Activated CD4-positive, alpha-beta T cell treated with anti-CD3 and anti-CD28 coated beads, Interleukin-2, amount 10 ng/mL, durations not matched to agents 7 days and 5 days (primary cell): ENCODE measurements at places on chromosomes 7 and 10.

DNA sequence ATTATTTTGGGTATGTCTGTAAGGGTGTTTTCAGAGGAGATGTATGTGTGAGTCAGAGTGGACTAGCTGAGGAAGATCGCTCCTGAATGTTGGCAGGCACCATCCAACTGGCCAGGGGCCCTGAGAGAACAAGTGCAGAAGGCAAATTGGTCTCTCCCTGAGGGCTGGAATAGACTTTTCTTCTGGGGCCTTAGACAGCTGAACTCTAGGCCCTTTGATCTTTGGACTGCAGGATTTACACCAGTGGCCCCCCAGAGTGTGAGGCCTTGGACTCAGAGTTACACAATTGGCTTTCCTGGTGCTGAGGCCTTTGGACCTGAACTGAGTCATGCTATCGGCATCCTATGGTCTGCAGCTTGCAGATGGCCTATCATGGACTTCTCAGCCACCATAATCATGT is 217.2 kb downstream of the REEP3 start:
- no peak for DNase-seq

DNA sequence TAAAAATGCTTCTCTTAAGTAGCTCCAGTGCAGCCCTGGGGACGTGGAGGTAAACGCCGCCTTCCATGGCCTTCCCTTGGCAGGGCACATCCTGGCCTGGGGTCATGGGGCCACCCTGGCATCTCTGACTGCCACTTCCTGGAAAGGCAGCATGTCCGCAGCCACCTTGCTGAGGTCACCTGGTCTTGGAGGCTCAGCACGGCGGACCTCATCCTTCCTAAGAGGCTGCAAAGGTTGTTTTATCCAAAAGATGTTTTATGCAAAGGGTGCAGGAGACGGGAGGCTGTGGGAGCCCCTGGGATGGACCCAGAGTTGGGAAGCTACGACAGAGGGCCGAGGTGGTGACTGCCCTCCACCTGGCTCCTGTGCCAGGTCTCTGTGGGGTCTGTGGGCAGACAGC is 106.0 kb downstream of the TCERG1L start:
- DNase-seq, result no peak

- DNase-seq, result no peak
Measured at GRCh38 chr7:1618475-1618874, 48.6 kb upstream of the PSMG3 start.

DNA sequence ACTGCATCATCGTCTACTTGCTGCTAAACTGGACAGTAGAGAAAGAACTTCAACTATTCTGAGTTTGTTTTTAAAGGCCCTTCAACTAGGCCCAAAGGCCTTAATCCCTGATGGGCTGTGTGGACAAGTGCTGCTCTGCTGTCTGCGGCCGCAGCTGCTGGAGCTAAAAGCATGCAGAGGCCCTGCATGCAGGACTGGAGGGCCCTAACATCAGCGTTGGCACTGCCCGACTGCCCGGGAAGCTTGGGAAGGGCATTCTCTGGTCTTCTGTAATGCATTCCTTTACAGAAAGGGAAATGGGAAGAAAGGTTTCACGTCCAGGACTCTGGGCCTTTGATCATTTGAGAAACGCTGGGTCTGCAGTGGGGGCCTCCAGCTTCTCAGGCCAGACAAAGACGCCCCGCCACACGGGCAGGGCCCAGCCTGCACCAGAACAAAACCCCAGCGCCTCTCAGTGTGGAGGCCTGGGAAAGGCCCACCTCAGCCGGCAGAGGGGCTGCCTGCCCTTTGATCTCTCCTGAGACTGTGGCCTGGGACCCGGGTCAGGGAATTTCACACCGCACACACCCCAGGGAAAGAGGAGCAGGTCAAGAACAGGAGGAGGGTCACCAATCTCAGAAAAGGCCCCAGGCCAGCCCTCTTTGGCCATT is 229.3 kb downstream of the DNAJB6 start:
- no peak for DNase-seq
